ENCODE measurements at places on chromosomes 16 and 17. TPM values are rescaled to one million over a fixed set of nuclear protein-coding genes. Genes with fewer than 3 reads are reported as not detected.
A peak's percentile ranks its signal among the peaks of the same experiment; 100 is the strongest.

The SLC6A2 gene
- not detected for total RNA-seq

The TMEM92 gene
- not detected for total RNA-seq

The C17orf50 gene
- not detected for total RNA-seq

The HS3ST6 gene
- total RNA-seq, result 0.54 TPM

The CD300E gene
- total RNA-seq, result not detected

The TRPV3 gene
- 1.0 TPM for total RNA-seq

The ROGDI gene
- 6.0 TPM for total RNA-seq

The KRTAP4-9 gene
- not detected for total RNA-seq

GRCh38 chr16:29645694-29646187, 17.3 kb upstream of the SPN start:
- no peaks in the 10 kb centered on the region for H3K27me3 ChIP-seq
- no peak overlapping the region for H3K27ac ChIP-seq
- no peaks in the 10 kb centered on the region for H3K36me3 ChIP-seq
- H3K4me3 ChIP-seq, result no peak overlapping the region
- no peak for DNase-seq
- H3K4me1 ChIP-seq, result no peaks in the 10 kb centered on the region

DNA sequence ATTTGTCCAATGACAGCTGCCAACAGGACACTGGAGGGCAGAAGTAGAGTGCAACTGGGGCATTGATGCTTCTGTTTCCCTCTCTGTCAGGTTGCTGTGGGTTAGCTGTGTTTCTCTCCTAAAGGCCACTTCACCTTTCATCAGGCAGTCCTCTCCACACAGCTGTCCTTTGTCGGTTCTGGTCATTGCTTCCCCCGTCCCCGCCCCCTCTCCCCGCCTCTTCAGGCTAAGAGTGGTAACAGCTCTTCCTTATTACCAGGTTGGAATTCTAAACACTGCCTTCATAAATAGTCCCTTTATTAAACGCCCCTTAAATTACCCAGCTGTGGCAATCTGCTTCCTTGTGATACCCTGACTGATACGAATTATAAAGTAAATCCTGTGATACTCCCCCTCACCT, 31.8 kb upstream of the NSRP1 start:
- no peaks in the 10 kb centered on the region for H3K4me1 ChIP-seq
- no peaks in the 10 kb centered on the region for H3K27me3 ChIP-seq
- H3K4me3 ChIP-seq, result no peak overlapping the region

DNA sequence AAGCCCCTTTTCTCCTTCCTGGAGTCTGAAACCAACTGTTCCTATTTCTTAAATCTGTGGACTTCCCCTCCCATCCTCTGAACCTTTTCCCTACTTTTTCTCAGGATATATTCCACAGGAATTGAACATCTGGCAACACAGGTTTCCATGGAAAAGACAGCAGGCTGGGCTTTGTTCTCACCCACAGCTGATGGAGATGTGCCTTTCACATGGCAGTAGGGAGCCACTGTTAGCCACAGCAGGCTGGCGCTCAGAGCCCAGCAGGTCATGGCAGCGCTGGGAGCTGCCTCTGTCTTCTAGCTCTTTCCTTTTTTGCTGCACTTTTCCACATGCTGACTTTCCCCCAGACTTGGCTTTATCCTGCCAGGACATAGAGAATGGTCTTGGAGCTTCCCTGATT, 116.4 kb upstream of the NLRP1 start:
- H3K36me3 ChIP-seq, result no peaks in the 10 kb centered on the region
- no peak overlapping the region for H3K4me3 ChIP-seq
- no peaks in the 10 kb centered on the region for H3K4me1 ChIP-seq
- no peak overlapping the region for H3K27ac ChIP-seq
- no peaks in the 10 kb centered on the region for H3K27me3 ChIP-seq

- DNase-seq, result no peak
- H3K27ac ChIP-seq, result no peak overlapping the region
- H3K4me1 ChIP-seq, result no peaks in the 10 kb centered on the region
- H3K36me3 ChIP-seq, result no peaks in the 10 kb centered on the region
- no peak overlapping the region for H3K4me3 ChIP-seq
Observed at GRCh38 chr17:8755590-8756255, 2.6 kb downstream of the SPDYE4 start.

DNA sequence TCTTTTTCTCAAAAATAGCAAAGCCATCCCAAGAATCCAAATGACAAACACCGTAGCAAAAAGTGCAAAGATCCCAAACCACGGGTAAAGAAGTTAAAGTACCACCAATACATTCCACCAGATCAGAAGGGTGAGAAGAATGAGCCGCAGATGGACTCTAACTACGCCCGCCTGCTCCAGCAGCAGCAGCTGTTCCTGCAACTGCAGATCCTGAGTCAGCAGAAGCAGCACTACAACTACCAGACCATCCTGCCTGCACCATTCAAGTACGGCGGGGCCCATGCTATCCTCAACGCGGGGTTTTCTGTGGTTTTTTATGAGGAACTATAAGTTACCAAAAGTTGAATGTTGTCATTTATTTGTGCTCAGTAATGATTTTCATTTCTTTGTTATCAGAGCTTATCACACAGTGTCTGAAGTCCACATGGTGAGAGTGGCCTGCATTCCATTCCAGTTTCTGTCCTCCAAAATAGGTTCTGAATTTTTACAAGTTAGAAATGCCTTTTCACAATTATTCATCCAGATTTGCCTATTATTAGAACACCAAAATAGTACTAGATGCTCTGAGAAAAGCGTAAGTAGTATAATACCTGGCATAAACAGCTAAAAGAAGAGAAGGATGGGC, 169.2 kb downstream of the MRTFB start:
- H3K36me3 ChIP-seq, result peaks cover 42% of the 10 kb centered on the region
- no peaks in the 10 kb centered on the region for H3K4me1 ChIP-seq
- no peak for DNase-seq
- H3K27ac ChIP-seq, result no peak overlapping the region
- no peak overlapping the region for H3K4me3 ChIP-seq

GRCh38 chr16:78930561-78930960, 670.0 kb downstream of the MAF start:
- H3K27ac ChIP-seq, result no peak overlapping the region
- peaks cover 20% of the 10 kb centered on the region for H3K4me1 ChIP-seq
- H3K36me3 ChIP-seq, result no peaks in the 10 kb centered on the region
- DNase-seq, result no peak

DNA sequence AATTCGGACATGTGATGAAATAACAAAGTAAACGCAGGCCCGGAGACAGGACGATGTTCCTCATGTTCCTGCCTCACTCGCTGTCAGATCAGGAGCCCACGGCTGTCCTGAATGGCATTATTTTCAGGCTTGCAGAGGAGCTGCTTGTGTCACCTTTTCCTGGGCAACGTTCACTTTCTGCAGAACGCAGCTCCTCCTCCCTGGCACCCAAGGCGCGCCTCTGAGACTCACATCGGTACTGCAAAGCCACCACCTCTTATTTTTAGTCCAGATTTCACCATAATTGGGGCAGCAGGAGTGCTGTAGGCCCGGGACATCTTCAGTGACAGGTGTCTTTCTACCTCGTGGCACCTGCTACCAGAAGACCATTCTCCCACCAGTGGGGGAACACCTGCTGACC, 8.0 kb upstream of the C16orf96 start:
- H3K27me3 ChIP-seq, result no peaks in the 10 kb centered on the region
- H3K4me3 ChIP-seq, result no peak overlapping the region
- DNase-seq, result no peak
- H3K36me3 ChIP-seq, result no peaks in the 10 kb centered on the region
- H3K27ac ChIP-seq, result no peak overlapping the region

GRCh38 chr17:27088767-27089078, 205.2 kb upstream of the WSB1 start:
- no peaks in the 10 kb centered on the region for H3K4me1 ChIP-seq
- no peak overlapping the region for H3K4me3 ChIP-seq
- no peaks in the 10 kb centered on the region for H3K36me3 ChIP-seq
- no peaks in the 10 kb centered on the region for H3K27me3 ChIP-seq

DNA sequence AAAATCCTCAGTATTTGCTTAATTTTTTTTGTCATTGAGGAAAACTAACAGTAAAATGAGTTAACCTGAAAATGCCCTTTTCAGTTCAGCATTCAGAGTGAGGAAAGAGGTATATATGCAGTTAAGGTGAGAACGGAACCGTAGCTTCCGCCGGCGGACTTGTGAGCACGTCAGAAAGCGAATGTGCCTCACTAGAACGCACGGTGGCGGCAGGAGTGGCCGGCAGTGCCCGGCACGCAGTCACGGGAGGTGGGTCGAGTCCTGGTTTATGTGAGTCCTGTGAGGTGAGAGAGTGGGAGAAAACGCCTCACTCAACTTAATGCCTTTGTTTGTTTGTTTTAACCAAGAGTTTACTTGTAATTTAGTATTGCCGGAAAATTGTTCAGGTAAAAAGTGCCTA, 6.1 kb downstream of the SEC14L1 start:
- peak; percentile 90 for DNase-seq
- peaks cover 55% of the 10 kb centered on the region for H3K4me1 ChIP-seq
- no peak overlapping the region for H3K4me3 ChIP-seq
- no peaks in the 10 kb centered on the region for H3K27me3 ChIP-seq
- H3K36me3 ChIP-seq, result peaks cover 11% of the 10 kb centered on the region
- H3K27ac ChIP-seq, result peak overlapping the region; percentile 98
